ENCODE measurements at places on chromosomes 12 and 14.

GRCh38 chr14:67986131-67986841 is 166.7 kb downstream of the RAD51B start:
- DNase-seq, result no peak

DNA sequence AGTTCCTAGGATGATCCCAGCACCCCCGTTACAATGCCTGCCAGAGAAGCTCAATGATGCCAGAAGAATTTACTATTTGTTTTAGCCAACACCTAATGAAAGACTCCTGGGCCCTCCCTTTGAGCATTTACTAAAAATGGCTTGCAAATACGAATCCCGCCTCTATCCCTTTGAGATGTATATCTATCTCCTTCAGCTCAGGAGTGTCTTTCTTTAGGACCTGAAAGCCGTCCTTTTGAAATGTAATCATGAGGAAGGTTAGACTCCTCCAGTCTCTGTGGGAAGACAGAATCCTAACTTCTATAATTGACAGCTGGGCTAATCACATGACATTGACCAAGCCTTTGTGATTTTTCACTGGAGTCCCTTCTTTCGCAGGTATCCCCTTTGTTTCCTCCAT is 19.2 kb upstream of the DYNC1H1 start:
- no peak for DNase-seq

GRCh38 chr14:88289234-88289633 is 33.8 kb downstream of the KCNK10 start:
- DNase-seq, result no peak

DNA sequence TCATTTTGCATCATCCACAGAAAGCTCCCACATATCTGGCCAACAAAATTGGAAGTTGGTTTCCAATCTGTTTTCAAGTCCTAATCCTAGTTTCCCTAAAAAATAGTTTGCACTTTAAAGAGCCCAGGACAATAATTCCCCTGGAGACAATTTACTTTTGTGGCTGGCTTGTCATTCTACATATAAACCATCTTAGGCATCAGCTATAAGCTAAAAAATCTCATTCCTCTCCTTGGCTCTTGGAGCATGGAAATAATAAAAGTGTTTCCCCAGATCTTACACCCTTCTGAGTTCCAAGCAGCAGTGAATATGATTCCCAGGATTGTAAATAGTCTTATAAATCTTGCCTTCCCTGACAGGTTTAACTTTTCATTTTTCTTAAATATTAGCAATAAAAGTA is 89.1 kb upstream of the NUDT4 start:
- no peak for DNase-seq

DNA sequence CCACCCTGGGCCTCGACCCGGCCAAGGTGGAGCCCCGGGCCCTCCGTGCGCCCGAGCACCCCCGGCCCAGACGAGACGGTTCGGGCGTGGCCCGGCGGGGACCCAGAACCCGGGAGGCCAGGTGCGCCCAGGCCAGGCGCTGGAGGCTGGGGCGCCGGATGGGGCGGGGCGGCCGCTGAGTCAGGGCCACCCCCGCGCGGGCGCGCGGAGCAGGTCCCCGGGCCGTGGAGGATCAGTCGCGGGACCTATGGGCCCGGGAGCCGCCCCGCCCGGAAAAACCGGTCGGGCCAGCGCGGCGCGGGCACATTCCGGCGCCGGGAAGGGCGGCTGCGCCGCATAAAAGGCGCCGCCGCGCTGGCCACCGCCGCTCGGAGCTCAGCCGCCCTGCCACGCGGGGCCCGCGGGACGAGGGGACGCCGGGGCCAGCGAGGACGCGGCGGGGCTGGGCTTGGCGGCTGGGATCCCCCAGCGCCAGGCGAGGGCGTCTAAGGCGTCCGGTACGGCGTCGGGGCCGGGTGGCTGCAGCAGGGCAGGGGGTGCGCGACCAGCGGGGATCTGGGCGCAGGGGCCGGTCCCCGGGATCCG is 21.5 kb upstream of the KIF26A start:
- no peak for DNase-seq

DNA sequence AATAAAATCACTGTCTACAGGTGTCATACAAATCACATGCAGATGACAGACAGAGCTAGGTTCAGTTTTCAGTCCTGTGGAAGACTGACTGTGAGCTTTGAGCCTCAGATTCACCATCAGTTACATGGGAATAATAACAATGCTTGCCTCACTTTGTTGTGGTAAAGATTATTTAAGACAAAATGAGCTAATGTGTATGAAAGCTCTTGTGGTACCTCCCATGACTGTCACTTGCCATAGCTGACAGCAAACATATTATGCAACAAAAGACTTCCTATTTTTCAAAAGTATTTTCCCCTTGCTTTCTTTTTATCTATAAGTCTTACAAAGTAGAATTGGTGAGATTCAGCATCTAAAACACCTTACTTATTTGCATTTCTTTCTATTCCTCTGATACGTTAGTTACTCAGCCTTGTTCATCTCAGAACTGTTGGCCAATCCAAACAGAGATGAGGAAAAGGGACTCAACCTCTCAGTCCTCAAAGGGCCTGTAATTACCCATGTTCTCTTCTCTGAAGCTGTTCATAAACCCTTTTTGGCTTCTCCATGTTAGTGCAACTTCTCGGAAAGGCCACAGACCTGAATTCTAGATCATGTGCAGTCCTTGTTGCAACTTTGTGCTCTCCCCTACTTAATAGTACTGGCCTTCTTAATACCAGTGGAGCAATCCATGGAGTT is 8.8 kb upstream of the DDHD1 start:
- no peak for DNase-seq

GRCh38 chr12:75766263-75767160 is 255.1 kb upstream of the KRR1 start:
- DNase-seq, result no peak

DNA sequence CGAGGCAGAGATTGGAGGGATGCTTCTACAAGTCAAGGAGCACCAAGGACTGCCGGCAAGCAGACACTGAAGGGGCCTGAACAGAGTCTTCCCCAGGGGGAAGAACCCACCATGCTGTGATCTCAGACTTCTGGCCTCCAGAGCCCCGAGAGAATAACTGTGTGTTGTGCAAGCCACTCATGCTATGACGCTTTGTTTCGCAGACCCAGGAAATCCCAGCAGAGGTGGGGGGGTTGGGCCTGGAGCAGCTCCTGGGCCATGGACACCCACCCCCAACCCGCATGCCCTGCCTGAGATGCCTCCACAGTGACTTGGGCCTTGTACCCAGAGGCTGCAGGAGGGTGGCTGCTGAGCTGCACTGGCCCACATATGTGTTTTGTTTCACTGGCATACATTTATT is 31.2 kb downstream of the ARL6IP4 start:
- DNase-seq, result no peak

DNA sequence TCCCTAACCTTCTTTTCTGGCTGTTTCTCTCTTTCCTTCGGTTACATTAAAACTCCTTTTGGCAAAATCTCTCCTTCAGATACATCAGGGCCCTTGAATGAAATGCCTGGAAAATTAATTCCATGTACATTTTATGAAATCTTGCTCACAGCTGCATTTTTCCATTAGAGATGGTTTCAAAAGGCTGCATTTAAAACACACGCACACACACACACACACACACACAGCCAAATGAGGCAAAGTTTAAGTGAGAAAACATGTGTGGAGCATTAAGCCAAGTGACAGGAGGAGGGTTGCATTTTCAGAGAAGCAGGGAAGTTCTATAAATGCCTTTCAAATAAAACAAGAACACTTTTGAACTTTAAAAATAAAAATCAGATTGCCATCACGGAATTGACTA is 216.4 kb downstream of the LRIG3 start:
- DNase-seq, result no peak

Data from NCI-H1436 (cell line).